NCI-H2081 (cell line): ENCODE measurements at places on chromosomes 6 and 20.

DNA sequence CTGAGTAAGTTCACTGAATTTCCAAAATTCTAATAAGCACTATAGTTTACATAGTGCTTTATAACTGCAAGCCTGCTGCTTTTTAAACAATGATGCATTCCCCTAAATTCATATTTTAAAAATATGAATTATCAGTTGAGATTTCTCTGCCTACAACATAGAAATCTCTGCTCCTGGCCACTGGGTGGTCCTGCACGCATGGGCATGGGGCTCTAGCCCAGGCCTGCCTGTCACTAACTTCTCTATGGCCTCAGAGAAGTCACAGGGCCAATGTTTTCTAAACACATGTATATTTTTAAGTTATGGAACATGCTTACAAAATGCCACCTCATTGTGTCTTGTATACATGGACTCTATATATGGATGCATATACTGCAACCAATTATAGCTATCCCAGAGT is 211.0 kb downstream of the FOXC1 start:
- no peak for DNase-seq

GRCh38 chr6:144383336-144383735 is 98.2 kb downstream of the UTRN start:
- DNase-seq: no peak

DNA sequence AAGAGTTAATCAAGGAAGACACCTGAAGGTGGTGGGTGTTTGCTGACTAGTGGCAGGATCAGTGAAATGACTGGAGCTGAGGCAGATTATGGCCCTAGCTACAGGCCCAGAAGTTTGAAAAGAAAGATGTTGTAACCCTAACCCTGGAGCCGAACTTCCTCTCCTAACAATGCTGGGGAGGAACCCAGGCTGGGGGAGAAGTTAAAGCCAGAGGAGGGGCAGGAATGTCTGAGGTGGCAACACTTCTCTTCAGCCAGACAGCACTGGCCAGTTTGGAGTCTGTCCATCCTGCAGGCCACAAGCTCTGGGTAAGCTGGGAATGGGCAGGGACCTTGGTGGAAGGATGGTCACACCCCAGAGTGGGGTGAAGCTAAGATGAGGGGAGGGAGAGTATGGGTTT is at the start of gene LST1:
TSS of gene LST1 (plus strand) at position 270 of the 400 bp plus-strand sequence. CDS start 1,023 bp downstream, outside the sequence.
- DNase-seq: no peak

DNA sequence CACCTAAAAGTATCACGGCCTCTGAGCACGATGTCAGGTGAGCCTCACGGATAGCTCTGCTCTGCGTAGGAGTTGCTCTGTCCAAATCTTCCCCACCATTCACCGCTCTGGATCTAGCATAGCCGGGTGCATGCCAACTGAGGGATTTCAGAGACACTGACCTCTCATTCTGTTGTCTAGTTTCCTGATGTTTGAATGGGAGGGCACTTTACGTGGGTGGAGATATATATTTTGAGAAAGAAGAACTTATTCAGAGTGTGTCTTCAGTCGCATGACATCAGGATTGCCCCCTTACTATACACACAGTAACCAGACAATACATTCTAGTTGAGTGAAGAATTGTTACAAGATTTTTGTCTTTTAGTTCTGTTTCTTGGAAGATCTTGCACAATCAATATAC is 96.5 kb upstream of the CITED2 start:
- no peak for DNase-seq
